ENCODE measurements at places on chromosomes 5 and 9. TPM values are rescaled to one million over a fixed set of nuclear protein-coding genes. Genes with fewer than 3 reads are reported as not detected.

Gene ADAMTS16
- total RNA-seq, result 1.8 TPM

Gene SLC6A3
- total RNA-seq, result not detected

Gene ANKRA2
- 8.7 TPM for total RNA-seq

Gene KIF12
- total RNA-seq, result 0.84 TPM

Gene LRSAM1
- 12.2 TPM for total RNA-seq

Gene MYOZ3
- 0.42 TPM for total RNA-seq

Gene IRX4
- total RNA-seq, result not detected

Gene UBE2QL1
- total RNA-seq, result 0.61 TPM

Gene TMEM252
- not detected for total RNA-seq

Gene GKAP1
- total RNA-seq, result 8.1 TPM

Gene IL9
- not detected for total RNA-seq

Gene PSMB7
- 114 TPM for total RNA-seq

Gene SPINK13
- total RNA-seq, result not detected

Gene SPOCK1
- total RNA-seq, result 59.8 TPM

Gene CCDC180
- 2.8 TPM for total RNA-seq

Gene EQTN
- not detected for total RNA-seq

Gene ZFP37
- 2.0 TPM for total RNA-seq

Gene FBLL1
- not detected for total RNA-seq

Gene NR3C1
- 116 TPM for total RNA-seq

Gene PCDHB6
- 0.48 TPM for total RNA-seq

Gene EIF4E1B
- not detected for total RNA-seq

Gene SH3TC2
- 0.64 TPM for total RNA-seq

Gene MINAR2
- not detected for total RNA-seq

Gene ABLIM3
- 190 TPM for total RNA-seq

Gene IPO11
- total RNA-seq, result 32.9 TPM

Gene IL33
- 40.1 TPM for total RNA-seq

Gene FOXI1
- total RNA-seq, result not detected

Gene CCDC171
- 0.87 TPM for total RNA-seq

Gene GRM6
- not detected for total RNA-seq

Gene AK1
- 68.3 TPM for total RNA-seq

Gene TMOD1
- 5.8 TPM for total RNA-seq

Measured in mesenteric fat pad (tissue), 1 donor.